ENCODE measurements at places on chromosomes 3 and 15.

- no peak for DNase-seq
These were observed 39.7 kb upstream of the C15orf39 start for GRCh38 chr15:75161917-75162414.

GRCh38 chr15:48285329-48286214 is 45.7 kb upstream of the DUT start:
- no peak for DNase-seq

GRCh38 chr15:32933236-32933635 is 215.4 kb downstream of the GREM1 start:
- no peak for DNase-seq

GRCh38 chr3:98433764-98434163 is 29.2 kb upstream of the OR5K1 start:
- DNase-seq, result no peak

DNA sequence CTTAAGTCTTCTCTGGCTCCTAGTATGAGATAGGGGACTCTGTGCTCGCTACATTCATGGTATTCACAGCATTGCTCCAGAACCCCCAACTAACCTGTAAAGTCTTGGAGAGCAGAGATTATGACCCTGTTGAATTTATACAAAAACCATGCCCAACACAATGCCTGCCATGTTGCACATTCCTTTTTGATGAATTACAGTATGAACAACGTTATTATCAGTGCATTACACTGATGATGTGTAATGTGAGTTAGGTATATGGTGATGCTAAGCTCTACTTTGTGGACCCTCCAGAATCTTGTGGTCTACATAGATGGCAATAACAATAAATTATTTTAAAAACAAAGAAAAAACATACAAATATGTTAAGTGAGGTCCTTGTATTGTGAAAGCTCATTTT is 64.3 kb downstream of the EOMES start:
- no peak for DNase-seq
